G401 (cell line): ENCODE measurements at places on chromosomes 6 and 20. TPM values are rescaled to one million over a fixed set of nuclear protein-coding genes. Genes with fewer than 3 reads are reported as not detected.

CTSZ gene
- total RNA-seq: not detected in 2 replicates

- DNase-seq: no peak
These were observed 2.6 kb downstream of the TFEB start for GRCh38 chr6:41732591-41733359.

TREML1 gene
- not detected in 2 replicates for total RNA-seq

- DNase-seq: no peak
These were observed 167.4 kb downstream of the MBOAT1 start for GRCh38 chr6:20044883-20045282.

DNA sequence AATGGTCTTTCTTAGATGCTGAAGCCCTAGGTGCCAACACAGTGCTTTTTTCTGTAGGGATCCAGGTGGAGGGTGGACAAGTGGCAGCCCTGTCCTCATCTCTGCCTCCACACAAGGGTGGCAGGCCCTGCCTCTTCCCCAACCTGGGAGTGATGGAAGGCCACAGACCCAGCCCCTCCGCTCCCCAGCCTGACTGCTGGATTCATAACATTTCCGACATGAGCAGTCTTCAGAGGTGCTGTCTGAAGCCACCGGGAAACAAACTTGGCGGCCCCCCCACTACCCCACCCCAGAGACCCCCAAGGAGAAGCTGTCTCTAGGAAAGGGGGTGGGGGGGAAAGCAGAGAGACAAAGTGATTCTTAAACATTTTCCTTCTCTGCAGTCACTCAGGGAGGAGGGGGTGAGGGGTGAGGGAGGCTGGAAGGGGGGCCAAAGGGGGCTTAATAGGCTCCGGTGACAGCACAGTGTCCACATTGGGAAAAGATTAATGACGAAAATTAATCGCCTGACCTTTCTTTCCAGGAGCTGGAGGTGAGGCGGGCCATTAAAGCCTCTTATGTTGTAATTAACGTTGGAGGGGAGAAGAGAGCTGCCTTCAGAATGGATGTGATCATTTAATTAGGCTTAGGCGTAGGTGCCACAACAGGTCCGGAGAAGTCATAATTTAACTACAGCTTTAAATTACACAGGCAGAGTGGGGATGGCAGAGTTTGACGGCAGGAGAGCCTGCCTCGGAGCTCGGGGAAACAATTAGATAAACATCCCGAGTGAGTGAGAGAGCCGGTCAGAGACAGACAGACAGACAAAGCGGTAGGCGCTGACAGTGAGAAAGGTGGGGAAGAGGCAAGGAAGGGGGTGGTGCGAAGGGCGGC lies 76.8 kb upstream of the FOXP4 start:
- no peak for DNase-seq

LY6G6C gene
- total RNA-seq: not detected in 2 replicates
